Neural progenitor cell (in vitro differentiated cells): ENCODE measurements at places on chromosomes 7 and 10.

DNA sequence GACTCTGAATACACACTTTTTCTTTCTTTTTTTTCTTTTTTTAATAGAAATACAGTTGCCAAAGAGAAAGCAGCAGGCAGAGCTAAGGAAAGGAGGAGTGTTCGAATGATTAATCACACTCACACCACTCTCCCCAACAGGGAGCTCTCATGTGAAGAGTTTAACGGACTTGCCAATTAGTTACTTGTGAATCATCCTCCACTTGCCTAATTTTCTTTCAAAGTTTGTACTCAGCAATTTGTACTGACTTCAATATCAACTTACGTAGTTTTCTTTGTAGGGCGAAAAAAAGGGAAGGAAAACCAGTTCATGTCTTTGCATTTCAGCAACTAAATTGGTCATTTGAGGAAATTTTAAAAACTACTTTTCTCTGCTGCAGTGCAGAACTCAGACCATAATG is 109.2 kb downstream of the PIP4K2A start:
- peak overlapping the region; percentile 83 for H3K27ac ChIP-seq
- no peaks in the 10 kb centered on the region for H3K36me3 ChIP-seq
- DNase-seq, result peak; percentile 30
- H3K4me3 ChIP-seq, result no peak overlapping the region

- H3K27ac ChIP-seq, result no peak overlapping the region
- no peak overlapping the region for H3K4me3 ChIP-seq
- H3K4me1 ChIP-seq, result no peaks in the 10 kb centered on the region
Measured at GRCh38 chr7:39727231-39728012, 104.0 kb downstream of the RALA start.

GRCh38 chr7:50153148-50153547 is 60.1 kb upstream of the ZPBP start:
- no peaks in the 10 kb centered on the region for H3K27me3 ChIP-seq
- no peak overlapping the region for H3K27ac ChIP-seq
- no peaks in the 10 kb centered on the region for H3K36me3 ChIP-seq
- no peaks in the 10 kb centered on the region for H3K4me1 ChIP-seq
- DNase-seq, result no peak
- H3K4me3 ChIP-seq, result no peak overlapping the region

- H3K36me3 ChIP-seq, result no peaks in the 10 kb centered on the region
- no peak overlapping the region for H3K27ac ChIP-seq
- no peaks in the 10 kb centered on the region for H3K4me1 ChIP-seq
- H3K4me3 ChIP-seq, result no peak overlapping the region
- no peaks in the 10 kb centered on the region for H3K27me3 ChIP-seq
- DNase-seq, result no peak
Measured at GRCh38 chr10:115945701-115946445, 327.1 kb downstream of the GFRA1 start.

DNA sequence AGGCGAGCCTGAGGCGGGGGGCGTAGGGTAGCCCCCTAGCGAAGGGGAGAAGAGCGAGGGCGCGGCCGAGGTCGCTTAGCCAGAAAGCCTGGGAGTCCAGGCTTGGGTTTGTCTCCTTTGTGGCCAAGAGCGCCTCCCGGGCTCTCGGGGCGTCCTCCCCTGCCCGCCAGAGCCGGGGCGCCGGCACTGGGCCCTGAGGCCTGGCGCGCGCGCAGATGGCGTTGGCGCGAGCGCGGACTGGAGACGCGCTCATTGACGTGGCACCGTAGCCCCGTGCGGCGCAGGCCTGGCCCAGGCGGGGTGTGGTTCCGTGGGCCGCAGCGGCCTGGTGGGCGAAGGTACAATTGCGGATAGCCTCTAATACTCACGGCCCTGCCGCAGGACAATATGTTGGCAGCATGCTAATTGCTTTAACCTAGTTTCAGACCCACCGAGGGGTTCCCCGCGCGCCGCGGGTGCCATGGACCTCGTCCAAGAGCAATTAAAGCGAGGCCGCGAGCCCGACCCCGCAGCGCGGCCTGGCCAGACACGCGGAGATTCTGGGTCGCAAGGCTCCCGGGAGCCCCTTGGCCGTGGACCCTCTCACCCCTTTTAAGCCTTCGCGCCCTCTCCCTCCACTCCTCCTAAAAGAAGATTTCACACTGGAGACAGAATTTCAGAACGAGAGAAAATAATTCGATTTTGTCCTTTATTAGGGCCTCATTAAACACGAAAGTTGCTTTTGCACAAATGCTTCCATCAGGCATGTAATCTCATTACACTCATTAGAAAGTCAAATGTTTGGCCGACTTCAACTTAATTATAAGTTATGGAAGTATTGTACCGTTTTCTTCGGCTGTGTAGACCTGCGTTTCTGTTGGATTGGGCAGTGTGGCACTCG is 3.1 kb downstream of the PTF1A start:
- peaks cover 39% of the 10 kb centered on the region for H3K4me1 ChIP-seq
- peak; percentile 68 for DNase-seq
- no peak overlapping the region for H3K27ac ChIP-seq
- peak overlapping the region; percentile 19 for H3K4me3 ChIP-seq

DNA sequence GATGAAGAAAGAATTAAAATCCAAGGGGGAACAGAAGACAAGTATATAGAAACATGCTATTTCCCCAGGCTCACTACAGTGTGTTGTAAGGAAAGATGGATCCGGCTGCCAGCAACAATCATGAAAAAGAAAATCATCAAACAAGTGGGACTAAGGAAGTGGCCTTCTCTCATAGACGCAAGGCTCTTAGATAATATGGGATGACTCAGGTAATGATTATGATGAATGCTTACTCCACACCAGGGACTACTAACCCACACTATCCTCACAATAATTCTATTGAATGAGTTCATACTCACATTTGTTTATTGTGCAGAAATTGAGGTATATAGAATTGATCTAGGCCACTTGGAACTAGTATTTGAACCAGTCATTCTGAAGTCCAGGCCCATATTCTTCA is 111.2 kb upstream of the BET1 start:
- H3K27me3 ChIP-seq, result no peaks in the 10 kb centered on the region
- H3K36me3 ChIP-seq, result no peaks in the 10 kb centered on the region
- no peak overlapping the region for H3K4me3 ChIP-seq

DNA sequence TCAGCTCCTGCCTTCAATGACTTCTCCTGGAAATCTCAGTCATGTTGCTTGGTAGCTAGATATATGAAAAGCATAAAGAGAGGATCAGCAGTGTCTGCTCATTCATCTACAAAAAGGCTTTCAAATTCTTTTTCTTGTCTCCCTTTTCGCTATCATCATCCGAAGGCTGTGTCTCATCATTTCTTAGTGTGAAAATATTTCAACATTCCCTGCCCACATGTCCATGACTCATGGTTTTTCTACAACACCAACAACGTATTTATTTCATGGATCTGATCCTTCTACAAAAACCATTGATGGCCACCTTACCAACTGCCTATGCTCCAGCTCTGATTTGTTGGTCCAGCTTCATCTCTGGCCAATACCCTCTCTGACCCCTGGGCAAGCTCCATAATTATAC is 472.5 kb upstream of the GHITM start:
- H3K27me3 ChIP-seq, result no peaks in the 10 kb centered on the region
- DNase-seq, result no peak
- no peak overlapping the region for H3K27ac ChIP-seq
- no peaks in the 10 kb centered on the region for H3K36me3 ChIP-seq

DNA sequence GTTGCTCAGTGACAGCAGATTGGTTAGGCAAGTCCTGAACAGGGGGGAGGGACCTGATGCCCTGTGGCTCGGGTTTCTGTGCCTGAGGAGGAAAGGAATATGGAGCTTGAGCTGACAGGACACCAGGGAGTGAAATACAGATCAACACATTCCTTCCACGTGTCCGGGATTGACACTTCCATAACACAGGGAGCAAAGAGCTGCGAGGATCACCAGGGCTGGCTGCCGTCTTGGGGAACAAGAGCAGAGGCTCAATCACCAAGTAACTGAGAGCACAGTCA is 36.7 kb upstream of the EFCAB10 start:
- H3K27ac ChIP-seq, result no peak overlapping the region
- no peak overlapping the region for H3K4me3 ChIP-seq
- no peaks in the 10 kb centered on the region for H3K27me3 ChIP-seq
- H3K36me3 ChIP-seq, result no peaks in the 10 kb centered on the region
- no peak for DNase-seq
- H3K4me1 ChIP-seq, result no peaks in the 10 kb centered on the region

- DNase-seq, result peak; percentile 41
Measured at GRCh38 chr7:15889507-15889906, 203.0 kb upstream of the MEOX2 start.

DNA sequence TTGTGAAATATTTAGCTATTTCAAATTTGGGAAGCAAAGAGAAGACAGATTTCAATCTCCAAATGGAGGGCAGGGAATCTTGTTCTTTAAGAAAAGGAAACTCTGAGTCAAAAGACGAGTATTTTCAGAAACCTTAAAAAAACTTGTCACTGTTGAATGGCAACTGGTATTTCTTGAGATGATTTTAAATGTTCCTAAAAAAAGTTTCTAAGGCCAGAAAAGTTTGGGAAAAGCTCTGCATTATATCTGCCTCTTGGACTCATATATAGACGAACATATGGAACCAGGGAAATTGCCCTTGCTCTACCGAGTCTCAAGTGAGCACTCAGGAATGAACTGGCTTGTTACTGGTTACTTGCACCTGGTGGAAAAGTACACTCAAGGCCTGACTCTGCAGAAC is 69.5 kb downstream of the ADAM22 start:
- no peak overlapping the region for H3K4me3 ChIP-seq
- H3K27ac ChIP-seq, result no peak overlapping the region
- no peaks in the 10 kb centered on the region for H3K36me3 ChIP-seq
- no peak for DNase-seq
- no peaks in the 10 kb centered on the region for H3K27me3 ChIP-seq
- no peaks in the 10 kb centered on the region for H3K4me1 ChIP-seq

DNA sequence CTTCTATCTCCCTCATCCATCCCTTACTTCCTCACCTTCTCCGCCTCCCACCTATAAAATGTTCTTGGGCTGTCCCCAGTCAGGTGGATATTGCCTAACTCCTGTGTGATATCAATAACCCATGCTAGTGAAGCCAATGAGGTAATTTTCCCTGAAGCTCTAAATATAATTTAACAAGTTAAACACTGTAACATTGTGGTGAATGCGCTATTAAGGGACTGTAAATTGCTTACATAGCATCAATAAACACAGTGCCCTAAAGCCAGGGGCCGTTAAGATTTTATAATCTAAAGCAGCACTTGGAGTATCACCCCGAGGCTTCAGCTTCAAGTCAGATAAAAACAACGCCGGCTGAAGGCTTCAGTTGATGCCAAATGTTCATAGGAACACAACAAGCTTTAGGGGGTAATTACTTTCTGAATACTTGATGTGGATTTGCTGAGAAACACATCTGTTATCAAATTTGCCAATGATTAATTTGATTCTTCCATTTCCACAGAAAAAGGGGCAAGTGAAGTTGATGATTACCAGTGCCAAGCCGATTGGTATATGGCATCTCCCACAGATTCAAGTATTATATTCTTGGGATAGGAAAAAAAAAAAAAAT is 138.4 kb downstream of the CREB5 start:
- no peaks in the 10 kb centered on the region for H3K4me1 ChIP-seq
- H3K4me3 ChIP-seq, result no peak overlapping the region
- no peak overlapping the region for H3K27ac ChIP-seq
- DNase-seq, result no peak

DNA sequence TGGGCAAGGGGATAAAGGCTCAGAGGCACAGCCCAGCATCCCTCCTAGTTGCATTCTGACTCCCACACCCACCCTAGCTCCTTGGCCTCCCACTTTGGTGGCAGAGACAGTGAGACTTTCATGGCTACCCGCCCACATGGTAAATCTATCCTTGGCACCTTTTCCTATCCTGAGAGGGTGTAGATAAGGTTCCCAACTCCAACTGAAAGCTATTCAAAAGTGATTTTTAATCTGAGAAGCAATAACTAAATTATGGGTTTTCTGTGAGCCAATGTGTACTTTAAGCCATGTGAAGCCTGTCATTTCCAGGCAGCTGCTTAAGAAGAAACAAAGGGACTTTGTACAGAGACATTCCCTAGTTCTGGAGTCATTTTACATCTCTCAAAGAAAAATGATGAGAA is 9.1 kb downstream of the LAMB1 start:
- DNase-seq, result no peak
- H3K27me3 ChIP-seq, result no peaks in the 10 kb centered on the region
- no peaks in the 10 kb centered on the region for H3K36me3 ChIP-seq
- H3K27ac ChIP-seq, result peak overlapping the region; percentile 84
- peaks cover 34% of the 10 kb centered on the region for H3K4me1 ChIP-seq
- H3K4me3 ChIP-seq, result no peak overlapping the region

- no peak overlapping the region for H3K27ac ChIP-seq
- H3K36me3 ChIP-seq, result no peaks in the 10 kb centered on the region
- no peak overlapping the region for H3K4me3 ChIP-seq
- no peaks in the 10 kb centered on the region for H3K27me3 ChIP-seq
Measured at GRCh38 chr7:72467237-72467636, 55.1 kb upstream of the CALN1 start.

- H3K4me3 ChIP-seq, result no peak overlapping the region
- H3K27me3 ChIP-seq, result no peaks in the 10 kb centered on the region
- peak; percentile 68 for DNase-seq
- no peaks in the 10 kb centered on the region for H3K36me3 ChIP-seq
- H3K27ac ChIP-seq, result no peak overlapping the region
- peaks cover 36% of the 10 kb centered on the region for H3K4me1 ChIP-seq
Measured at GRCh38 chr10:110865186-110865808, 6.4 kb upstream of the PDCD4 start.

- H3K27ac ChIP-seq, result no peak overlapping the region
- no peaks in the 10 kb centered on the region for H3K36me3 ChIP-seq
- DNase-seq, result no peak
- H3K27me3 ChIP-seq, result no peaks in the 10 kb centered on the region
- H3K4me3 ChIP-seq, result no peak overlapping the region
Measured at GRCh38 chr10:78296785-78297184, 263.1 kb downstream of the RPS24 start.

DNA sequence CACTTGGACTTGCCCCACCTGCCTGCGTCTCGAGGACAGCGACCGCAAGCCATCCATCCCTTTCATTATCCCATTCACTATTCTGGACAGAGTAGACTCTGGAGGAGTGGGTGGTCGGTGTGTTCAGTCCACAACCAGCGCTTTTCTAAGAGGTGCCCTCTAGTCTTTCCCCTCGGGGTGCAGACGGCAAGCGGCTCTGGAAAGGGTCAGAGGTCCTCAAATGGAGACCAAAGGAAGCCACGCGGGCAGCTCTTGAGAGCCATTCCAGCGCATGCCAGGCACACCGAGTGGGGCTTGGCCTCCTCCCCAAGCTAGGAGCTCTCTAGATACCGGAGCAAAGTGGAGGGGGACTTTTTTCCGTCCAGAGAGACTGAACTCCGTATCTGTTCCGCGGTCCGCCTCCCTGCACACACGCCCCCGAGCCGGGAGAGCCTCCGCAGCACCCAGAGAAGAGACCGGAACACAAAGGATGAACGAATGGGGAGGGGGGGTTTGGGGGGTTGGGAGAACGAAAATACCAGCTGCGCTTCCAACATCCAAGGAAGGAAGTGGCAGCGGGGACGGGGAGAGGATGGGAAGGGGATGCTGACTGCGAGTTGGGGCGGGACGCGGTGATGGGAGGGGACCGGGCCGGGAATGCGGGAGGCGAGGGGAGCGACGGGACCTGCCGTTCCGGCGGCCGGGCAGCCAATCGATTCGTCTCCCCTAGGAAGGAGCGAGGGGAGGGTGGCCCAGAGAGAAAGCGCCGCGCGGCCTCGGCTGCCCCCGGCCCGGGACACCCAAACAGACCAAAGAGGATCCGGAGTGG is 515 bp downstream of the GSDME start:
- H3K4me1 ChIP-seq, result peaks cover 18% of the 10 kb centered on the region
- peak overlapping the region; percentile 73 for H3K4me3 ChIP-seq
- no peaks in the 10 kb centered on the region for H3K36me3 ChIP-seq

GRCh38 chr7:2710901-2711551 is 23.0 kb downstream of the AMZ1 start:
- H3K27ac ChIP-seq, result no peak overlapping the region
- no peaks in the 10 kb centered on the region for H3K36me3 ChIP-seq
- no peaks in the 10 kb centered on the region for H3K27me3 ChIP-seq
- H3K4me3 ChIP-seq, result no peak overlapping the region
- H3K4me1 ChIP-seq, result peaks cover 16% of the 10 kb centered on the region
